ENCODE measurements at places on chromosomes 1 and 21. TPM values are rescaled to one million over a fixed set of nuclear protein-coding genes. Genes with fewer than 3 reads are reported as not detected.

OR2L8 gene
- not detected for total RNA-seq

GSTM3 gene
- total RNA-seq = 93.1 TPM

DDX59 gene
- 26.4 TPM for total RNA-seq

XKR8 gene
- total RNA-seq = 10.6 TPM

CD244 gene
- total RNA-seq = not detected

PRAMEF7 gene
- not detected for total RNA-seq

KRTAP7-1 gene
- total RNA-seq = not detected

UBL4B gene
- total RNA-seq = not detected

RGS18 gene
- total RNA-seq = not detected

LRRC39 gene
- 0.26 TPM for total RNA-seq

COX20 gene
- total RNA-seq = 55.0 TPM

NBPF20 gene
- total RNA-seq = 3.5 TPM

PPFIA4 gene
- 1.9 TPM for total RNA-seq

ABCB10 gene
- 19.2 TPM for total RNA-seq
